Inflammatory macrophage treated with lipopolysaccharide for 4 hours (primary cell): ENCODE measurements at places on chromosomes 5 and 9.
A peak's percentile ranks its signal among the peaks of the same experiment; 100 is the strongest.

GRCh38 chr9:136340356-136341041, 13.2 kb downstream of the GPSM1 start:
- no peak for DNase-seq

GRCh38 chr5:121693864-121694263, 157.8 kb upstream of the FTMT start:
- no peak for DNase-seq

GRCh38 chr9:85483208-85483607, 258.5 kb downstream of the AGTPBP1 start:
- no peak for DNase-seq

DNA sequence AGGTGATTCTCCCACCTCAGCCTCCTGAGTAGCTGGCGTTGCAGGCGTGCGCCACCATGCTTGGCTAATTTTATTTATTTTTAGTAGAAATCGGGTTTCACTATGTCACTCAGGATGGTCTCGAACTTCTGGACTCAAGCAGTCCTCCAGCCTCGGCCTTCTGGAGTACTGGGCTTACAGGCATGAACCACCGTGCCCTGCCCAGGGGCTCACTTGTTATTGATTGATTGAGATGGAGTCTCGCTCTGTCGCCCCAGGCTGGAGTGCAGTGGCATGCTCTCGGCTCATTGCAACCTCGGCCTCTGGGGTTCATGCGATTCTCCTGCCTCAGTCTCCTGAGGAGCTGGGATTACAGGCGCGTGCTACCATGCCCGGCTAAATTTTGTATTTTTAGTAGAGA, 1.6 kb downstream of the HSPA4 start:
- no peak for DNase-seq

DNA sequence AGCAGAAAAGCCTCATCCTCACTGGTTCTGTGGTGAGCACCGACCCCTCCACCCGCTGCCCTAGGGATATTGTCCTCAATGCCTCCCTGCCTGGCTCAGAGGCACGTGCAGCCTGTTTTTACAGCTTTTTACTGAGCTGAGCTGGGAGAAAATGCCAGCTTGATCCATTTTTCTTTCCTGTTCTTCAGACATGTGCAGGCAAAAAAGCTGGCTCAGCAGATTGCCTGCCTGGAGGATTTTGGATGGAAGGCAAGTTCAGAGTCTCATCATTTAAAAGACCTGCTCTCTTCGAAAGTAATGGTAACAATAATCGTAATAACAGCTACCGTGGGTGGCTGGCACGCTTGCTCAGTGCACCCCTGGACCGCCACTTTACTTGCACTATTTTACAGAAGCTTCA, 135.0 kb upstream of the SMIM23 start:
- DNase-seq = no peak

GRCh38 chr5:131649161-131649560, 14.1 kb upstream of the RAPGEF6 start:
- DNase-seq = no peak

- DNase-seq = no peak
Measured at GRCh38 chr9:128214571-128215490, 11.7 kb downstream of the DNM1 start.

GRCh38 chr9:112755016-112755427, 4.5 kb downstream of the SNX30 start:
- DNase-seq = peak; percentile 77

GRCh38 chr5:42828671-42829070, 17.0 kb upstream of the SELENOP start:
- DNase-seq = no peak

DNA sequence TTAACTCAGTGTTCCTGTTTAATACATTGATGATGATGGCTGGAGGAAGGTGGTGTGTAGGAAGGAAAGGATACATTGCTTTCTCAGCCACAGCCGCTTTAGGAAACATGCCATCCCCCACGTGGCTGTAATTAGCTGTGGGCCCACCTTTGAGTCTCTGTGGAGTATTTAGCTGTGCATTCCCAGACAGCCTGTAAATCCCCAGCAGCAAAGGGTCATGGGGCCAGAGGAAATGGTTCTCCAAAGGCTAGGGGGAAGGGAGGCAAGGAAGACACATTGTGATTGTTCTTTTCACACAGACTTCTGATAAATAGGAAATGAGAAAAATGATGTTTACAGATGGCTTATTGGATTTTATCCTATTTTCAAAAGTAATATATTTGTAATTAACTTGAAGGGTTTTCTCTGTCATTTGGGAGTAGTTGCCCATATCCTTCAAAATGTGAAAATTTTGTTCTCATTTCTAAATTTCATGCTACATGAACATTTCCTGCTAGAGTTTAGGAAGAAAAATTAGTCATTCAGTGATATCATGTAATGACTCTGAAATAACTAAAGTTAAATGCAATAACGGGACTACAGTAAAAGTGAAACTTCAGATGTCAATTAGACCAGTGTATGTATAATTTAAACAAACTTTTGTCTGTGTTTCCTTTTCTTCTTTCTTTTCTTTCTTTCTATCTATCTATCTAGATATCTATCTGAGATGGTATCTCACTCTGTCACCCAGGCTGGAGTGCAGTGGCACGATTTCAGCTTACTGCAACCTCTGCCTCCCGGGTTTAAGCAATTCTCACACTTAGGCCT, 24.3 kb upstream of the F2R start:
- DNase-seq = peak; percentile 49

DNA sequence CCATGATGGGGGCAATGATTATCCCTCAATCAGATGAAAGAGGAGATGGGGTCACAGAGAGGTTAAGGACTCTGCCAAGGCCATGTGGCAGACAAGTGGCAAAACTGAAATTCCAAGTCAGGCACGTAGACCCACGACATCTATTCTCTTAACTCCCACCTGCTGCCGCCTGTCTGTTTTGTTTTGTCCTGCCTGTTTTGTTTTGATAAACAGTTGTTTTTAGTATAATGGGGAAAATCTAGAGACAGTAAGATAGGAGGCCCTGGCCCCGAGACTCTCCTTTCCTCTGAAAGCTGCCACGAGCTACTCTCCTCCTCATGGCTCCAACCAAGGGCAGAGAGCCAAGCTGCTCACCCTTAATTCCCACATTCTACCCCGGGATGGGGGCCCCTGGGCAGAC, 4.9 kb downstream of the FSTL4 start:
- DNase-seq = no peak

DNA sequence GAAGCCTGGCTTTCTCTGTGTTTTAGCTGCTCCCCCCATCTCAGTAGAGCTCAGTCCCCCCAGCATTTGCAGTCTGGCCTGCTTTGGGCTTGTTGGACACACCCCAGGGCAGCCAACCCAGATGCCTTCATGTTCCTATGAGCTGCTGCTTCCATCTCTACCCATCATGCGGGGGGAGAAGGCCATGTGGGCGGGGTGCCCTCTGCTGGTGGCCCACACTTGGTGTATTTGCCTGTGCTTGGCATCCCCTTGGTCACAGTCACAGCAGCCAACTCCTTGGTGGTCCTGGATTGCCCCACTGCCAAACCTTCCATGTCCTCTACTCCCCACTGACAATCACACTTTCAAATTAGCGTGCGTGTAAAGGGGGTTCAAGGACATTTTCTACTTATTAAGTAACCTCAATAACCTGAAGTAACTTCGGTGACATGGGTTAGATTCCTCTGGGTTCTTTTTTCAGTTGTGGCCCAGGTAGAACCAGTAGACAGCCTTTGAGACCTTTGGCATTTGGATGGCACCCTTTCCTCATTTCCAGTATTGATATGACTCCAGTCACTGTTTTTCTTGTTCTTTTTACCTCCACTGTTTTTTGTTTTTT, 42.8 kb downstream of the SNX30 start:
- DNase-seq = peak; percentile 73

DNA sequence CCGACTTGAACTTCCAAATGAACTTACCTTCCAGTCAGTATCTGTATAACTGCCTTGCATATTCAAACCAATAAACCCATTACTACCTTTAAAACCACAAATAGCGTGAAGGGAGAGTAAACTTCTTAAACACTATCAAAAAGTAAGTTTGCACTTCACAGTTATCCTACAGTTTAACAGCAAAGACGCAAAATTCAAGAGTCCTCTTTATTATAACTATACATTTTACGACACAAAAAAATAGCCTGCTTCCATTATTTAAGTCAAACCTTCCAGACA, 1.8 kb downstream of the PTBP3 start:
- DNase-seq = no peak

- no peak for DNase-seq
Measured at GRCh38 chr5:108515517-108516105, 133.7 kb upstream of the FBXL17 start.

- DNase-seq = no peak
Measured at GRCh38 chr9:119044806-119045205, 324.4 kb downstream of the BRINP1 start.

DNA sequence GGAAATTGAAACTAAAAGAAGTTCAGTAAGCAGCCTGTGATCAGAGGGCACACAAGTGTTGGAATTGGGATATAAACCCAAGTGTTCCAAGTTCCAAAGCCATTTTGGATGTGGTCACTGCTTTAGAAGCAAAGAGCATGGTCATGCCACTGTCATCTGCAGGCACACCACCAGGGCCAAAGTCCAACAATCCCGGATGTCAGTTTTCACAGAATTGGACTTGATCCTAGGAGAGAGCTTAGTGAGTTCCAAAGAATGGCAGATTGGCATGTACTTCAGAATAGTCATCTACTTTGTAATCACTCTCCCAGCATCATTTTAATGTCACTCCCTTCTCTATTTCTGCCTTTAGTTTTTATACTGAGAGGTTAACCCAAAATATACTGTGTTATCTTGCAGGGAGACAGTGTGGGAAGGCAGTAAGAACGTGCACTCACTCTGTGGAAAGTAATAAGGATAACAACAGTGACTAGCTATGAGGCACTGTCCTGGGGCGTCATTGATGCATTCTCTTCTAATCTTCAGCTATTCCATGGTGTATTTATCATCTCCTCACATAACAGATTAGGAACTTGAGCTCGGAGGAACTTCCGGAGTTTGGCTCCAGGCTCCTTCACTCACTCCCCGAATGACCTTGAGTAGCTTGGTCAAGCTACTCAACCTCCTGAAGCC, 388.0 kb downstream of the ACTL7B start:
- peak; percentile 25 for DNase-seq

GRCh38 chr5:10106806-10107205, 142.9 kb downstream of the ATPSCKMT start:
- DNase-seq = no peak

DNA sequence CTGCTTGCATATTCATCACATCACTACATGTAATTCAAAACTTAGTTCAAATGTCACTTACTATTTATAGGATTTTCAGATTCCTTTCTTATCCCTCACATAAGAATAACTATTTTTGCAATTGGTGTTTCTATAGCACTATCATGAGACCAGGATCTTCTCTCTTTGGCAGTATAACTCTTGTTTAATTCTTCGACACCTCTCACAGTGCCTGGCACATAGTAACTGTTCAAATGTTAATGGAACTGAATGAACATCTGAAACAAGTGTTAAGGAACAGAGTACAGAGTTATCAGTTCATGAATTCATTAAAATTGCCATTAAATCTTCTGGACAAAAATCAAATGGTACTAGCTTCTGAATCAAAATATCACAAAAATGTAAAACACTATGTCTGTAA, 40.0 kb downstream of the FBXL17 start:
- DNase-seq = no peak

DNA sequence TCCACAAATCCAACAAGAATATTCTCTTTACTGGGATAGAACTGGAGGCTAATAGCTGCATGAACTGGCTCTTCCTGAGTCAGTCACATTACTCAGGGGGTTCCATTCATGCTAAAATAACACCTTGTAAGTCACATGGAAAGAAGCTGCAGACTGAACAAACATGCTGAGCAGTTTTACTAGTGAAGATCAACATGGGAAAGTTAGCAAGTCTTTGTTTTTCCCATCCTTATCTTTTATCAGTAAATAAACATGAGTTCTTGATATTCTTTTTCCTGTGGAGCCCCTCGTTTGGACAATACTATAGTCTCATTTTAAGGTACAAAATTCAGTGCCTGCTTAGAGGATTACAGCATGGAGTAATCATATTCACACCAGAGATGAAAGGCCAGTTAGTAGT, 43.7 kb upstream of the TEK start:
- DNase-seq = no peak

DNA sequence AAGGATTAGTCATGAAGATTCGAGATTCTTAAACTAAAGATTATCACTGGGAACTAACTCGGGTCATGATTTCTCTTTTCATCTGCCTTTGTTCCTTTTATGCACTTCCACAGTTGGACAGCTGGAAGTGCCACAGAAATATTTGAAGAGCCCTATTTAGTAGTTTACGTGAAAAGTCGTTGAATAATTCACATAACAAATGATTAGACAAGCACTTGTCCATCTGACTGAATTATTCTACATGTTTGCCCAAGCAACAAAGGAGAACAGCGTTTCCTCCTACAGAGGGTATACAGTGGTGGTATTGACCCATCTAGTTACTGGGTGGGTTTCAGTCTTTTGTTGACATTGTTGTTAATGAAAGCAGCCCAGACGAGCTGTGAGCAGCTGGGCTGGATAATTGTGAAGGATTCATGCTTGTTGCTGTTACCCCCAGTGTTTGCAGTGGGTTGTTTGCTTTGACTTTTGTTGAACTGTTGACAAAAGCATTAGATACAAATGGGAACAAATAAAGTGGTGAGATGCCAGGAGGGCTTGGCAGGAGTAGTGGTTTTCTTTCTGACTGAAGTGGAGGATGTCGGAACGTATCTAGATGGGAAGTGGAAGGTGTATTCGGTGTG, 96.2 kb downstream of the TLE4 start:
- DNase-seq = no peak

DNA sequence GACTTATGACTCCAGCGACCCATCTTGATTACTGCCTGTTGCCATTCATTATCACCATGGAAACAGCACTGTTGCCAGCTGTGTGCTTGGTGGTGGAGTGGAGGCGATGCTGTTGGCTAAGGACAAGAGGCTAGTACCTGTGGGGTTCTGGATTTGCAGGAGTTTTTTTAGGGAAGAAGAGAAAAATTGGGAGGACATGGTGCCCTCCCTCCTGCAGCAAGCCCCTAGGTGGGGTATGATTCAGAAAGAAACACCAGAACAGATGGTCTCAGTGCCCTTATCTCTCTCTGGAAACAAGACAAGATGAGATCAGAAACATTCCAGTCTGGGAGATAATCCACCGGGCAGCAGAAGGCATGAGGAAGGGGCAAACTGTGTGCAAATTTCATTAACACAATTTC, 87.8 kb upstream of the TLR4 start:
- no peak for DNase-seq

DNA sequence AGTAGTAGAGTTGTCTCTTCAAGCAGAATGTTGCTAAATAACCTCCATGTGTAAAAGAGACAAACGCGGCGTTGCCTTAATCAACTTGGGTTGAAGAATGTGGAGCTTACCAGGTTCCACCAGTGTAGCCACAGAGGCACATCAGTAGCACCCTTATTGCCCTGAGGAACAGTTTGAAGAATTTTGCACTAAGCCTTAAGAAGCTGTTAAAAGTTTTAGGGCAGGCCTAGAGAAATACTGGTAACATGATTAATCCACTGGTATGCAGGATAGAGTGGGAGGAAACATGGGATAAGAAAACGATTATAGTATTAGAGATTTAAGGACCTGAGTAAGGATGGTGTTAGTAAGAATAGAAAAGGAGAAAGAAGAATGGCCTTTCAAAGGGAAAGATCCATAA, 100.6 kb downstream of the ZCCHC7 start:
- no peak for DNase-seq

- no peak for DNase-seq
Measured at GRCh38 chr5:124524552-124525232, 221.7 kb downstream of the ZNF608 start.

- peak; percentile 75 for DNase-seq
Measured at GRCh38 chr5:170275376-170275994, 22.1 kb downstream of the LCP2 start.
